Heart right ventricle (tissue), 16 donors: ENCODE measurements at places on chromosomes 16 and 17. TPM values are rescaled to one million over a fixed set of nuclear protein-coding genes. Genes with fewer than 3 reads are reported as not detected.

Gene FAM171A2
- total RNA-seq, result 0.27 TPM

DNA sequence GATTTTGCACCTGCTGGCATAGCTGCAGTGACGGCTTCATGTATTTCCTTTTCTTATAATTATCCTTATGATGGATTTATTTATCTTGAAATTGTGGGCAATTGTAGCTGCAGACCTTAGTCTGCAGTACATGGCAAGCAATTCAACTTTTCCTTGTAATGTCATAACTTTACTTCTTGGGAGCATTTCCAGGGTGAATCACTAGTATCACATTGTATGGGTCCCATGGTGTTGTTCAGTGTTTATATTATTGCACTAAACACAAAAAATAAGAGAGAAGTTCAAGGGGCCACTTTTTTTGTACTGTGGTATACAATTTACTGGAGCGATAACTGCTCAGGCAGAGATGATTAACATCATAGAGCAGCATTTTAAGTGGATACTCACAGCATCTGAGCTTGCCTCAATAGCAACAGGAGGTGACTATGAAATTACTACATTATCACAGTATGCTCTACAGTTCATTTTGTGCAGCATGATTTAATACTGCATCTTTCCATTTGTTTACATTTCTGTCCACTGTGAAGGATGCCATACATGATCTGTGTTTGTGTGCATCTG lies 169.5 kb downstream of the STX8 start:
- H3K4me3 ChIP-seq, result no peak overlapping the region
- H3K27ac ChIP-seq, result no peak overlapping the region
- DNase-seq, result no peak
- no peaks in the 10 kb centered on the region for H3K27me3 ChIP-seq

DNA sequence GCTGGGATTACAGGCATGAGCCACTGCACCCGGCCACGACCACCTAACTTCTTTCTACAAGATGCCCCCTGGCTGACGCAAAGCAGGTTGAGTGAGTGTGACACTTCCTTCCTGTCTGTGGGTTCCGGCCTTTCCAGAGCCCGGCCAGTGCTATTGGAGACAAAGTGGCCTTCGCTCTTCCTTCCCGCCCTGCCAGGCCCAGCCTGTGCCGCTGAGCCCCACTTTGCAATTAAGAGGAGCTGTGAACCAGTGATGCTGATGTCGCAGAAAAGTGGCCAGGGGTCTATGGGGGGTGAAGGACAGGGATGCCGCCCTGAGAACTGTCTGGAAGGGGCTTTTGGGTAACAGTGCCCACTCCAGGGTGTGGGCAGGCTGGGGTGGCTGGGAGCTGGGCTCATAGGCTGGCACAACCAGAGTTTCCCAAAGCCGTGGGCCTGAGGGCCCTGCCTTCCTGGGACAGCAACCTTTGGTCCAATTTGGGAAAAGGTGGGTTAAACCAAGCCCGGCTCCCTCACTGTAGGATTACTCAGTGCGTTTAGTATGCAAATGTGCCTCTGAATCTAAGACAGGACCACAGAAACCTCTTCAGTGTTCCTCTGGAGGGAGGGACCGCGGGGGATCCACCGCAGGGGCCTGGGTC lies 174.9 kb downstream of the SEC14L1 start:
- DNase-seq, result no peak
- H3K27ac ChIP-seq, result no peak overlapping the region
- H3K27me3 ChIP-seq, result no peaks in the 10 kb centered on the region
- H3K36me3 ChIP-seq, result no peaks in the 10 kb centered on the region
- H3K4me1 ChIP-seq, result peaks cover 60% of the 10 kb centered on the region
- no peak overlapping the region for H3K4me3 ChIP-seq

Gene IL17C
- total RNA-seq, result not detected

- no peaks in the 10 kb centered on the region for H3K36me3 ChIP-seq
- H3K27ac ChIP-seq, result no peak overlapping the region
- no peaks in the 10 kb centered on the region for H3K4me1 ChIP-seq
- no peak overlapping the region for H3K4me3 ChIP-seq
Measured at GRCh38 chr16:35187665-35188225, 1728.3 kb downstream of the TP53TG3F start.

DNA sequence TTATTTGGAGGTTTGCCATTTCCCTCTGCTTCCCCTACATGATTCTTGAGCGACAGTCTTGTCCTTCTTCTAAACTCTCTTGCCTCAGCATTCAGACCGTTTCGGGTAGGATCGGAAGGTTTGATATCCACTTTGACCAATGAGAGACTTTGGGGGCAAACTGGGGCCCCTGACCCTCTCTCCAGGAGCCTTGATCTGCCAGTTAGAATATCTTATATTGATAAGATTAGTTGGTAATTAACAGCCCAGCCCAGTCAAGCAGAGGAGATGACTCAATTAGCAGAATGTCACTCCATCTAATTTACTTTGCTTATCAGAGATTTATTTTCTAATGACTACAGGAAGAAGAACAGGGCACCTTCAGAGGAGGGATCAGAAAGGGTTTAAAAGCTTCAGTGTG lies 532.8 kb downstream of the XYLT1 start:
- no peak overlapping the region for H3K27ac ChIP-seq
- peaks cover 32% of the 10 kb centered on the region for H3K27me3 ChIP-seq
- no peak for DNase-seq
- H3K36me3 ChIP-seq, result no peaks in the 10 kb centered on the region
- no peak overlapping the region for H3K4me3 ChIP-seq

- H3K4me3 ChIP-seq, result no peak overlapping the region
- H3K4me1 ChIP-seq, result no peaks in the 10 kb centered on the region
- H3K27ac ChIP-seq, result no peak overlapping the region
- H3K27me3 ChIP-seq, result no peaks in the 10 kb centered on the region
Measured at GRCh38 chr16:80253741-80254140, 287.1 kb upstream of the DYNLRB2 start.

Gene GRB7
- 0.44 TPM for total RNA-seq
